ENCODE measurements at places on chromosomes 2 and 18.

- DNase-seq: no peak
Measured at GRCh38 chr18:32803568-32803967, 30.7 kb upstream of the KLHL14 start.

DNA sequence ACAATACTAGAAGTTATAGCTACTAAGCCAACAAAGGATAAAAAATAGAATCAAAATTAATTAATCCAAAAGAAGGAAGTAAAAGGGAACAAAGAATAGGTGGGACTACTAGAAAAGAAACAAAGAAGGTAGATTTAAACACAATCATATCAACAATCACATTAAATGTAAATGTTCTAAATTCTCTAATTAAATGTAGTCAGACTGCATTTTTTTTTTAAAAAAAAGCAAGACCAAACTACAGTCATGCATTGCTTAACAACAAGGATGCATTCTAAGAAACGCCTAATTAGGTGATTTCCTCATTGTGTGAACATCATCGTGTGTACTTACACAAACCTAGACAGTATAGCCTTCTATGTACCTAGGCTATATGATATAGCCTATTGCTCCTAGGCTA, 59.7 kb upstream of the ADAM23 start:
- no peak for DNase-seq

- no peak for DNase-seq
Measured at GRCh38 chr18:53241161-53241560, 901.2 kb downstream of the DCC start.

GRCh38 chr2:134689315-134689714, 29.5 kb downstream of the TMEM163 start:
- no peak for DNase-seq

GRCh38 chr2:221569871-221570270, 2.2 kb downstream of the EPHA4 start:
- no peak for DNase-seq

DNA sequence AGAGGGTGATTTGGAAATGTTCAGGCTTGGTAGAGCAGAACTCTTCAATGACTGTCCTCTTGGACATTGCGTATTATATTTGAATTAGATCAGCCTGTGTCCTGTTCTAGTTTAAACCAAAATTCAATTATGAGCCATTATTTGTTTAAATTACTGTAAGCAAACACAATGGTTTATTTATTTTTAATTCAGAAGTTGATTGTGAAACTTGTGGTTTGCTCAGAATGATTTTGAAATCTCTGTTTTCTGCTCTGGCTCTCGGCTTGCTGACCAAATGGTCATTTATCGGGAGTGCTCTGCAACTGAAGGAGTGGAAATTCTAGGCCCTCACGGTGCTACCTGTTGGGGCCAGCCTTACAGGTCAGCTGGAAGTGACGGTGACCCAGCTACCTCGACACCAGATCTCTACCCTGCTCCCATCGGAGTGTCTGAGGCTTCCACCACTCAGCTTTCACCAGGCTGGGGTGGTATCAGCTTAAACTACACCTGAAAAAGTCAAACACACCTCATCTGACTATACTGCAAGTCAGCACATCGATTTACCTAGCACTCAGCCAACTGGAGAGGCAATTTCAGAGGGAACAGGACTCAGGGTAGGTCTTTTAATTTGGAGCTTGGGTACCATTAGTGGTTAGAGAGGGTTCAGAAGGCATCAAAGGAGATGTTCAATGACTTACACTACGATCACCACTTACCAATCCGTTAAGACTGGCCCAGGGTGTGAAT, 36.8 kb upstream of the GPD2 start:
- DNase-seq: no peak

DNA sequence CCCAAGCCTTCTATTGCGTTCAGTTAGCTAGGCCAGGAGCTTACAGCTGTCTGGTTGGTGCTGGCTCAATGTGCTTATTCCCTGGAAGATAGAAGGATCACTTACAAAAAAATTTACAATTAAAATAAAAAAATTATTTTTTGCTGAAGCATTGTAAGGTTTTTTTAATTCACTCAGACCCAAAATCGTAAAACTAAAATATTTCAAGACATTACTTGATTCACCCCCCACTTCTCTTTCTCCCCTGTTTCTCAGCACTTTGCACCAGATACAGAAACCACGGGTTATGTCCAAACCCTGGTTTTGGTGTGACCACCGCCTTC, 911 bp upstream of the PTPRM start:
- DNase-seq: no peak

GRCh38 chr18:74556126-74556525, 21.8 kb downstream of the CNDP1 start:
- no peak for DNase-seq

DNA sequence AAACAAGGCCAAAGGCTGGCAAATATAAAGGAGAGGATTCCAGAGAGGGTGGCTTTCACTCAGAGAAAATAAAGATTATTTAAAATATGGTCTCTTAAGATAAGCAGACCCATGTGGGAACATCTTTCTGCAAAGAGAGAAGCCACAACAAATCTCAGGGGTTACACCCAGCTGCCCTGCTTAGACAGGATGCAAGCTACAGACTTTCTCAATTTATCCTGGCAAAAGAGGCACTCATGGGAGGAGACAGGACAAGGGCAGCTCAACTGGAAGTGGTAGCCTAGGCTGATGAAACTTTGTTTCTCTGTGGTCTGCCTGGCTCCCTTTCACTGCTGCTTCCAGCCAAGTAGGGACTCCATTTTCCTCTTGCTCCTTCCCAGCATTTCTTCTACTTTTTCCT, 25.9 kb upstream of the SULT1C4 start:
- DNase-seq: no peak

- no peak for DNase-seq
Measured at GRCh38 chr2:234343372-234343771, 153.5 kb downstream of the ARL4C start.

DNA sequence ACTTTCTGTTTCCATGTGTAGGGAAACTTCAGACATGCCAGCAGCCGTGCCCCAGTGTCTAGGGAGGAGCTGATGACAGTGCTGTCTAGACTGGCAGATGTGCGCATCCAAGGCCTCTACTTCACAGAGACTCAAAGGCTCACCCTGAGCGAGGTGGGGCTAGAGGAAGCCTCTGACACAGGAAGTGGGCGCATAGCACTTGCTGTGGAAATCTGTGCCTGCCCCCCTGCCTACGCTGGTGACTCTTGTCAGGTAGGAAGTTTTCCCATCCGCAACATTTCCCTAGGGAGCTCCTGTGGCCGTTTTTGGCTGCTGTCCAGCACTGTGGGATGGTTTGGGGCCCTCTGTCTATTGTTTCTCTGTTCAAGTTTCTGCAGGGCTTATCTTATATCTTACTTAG, 143.1 kb upstream of the TTC39C start:
- DNase-seq: peak; percentile 47

DNA sequence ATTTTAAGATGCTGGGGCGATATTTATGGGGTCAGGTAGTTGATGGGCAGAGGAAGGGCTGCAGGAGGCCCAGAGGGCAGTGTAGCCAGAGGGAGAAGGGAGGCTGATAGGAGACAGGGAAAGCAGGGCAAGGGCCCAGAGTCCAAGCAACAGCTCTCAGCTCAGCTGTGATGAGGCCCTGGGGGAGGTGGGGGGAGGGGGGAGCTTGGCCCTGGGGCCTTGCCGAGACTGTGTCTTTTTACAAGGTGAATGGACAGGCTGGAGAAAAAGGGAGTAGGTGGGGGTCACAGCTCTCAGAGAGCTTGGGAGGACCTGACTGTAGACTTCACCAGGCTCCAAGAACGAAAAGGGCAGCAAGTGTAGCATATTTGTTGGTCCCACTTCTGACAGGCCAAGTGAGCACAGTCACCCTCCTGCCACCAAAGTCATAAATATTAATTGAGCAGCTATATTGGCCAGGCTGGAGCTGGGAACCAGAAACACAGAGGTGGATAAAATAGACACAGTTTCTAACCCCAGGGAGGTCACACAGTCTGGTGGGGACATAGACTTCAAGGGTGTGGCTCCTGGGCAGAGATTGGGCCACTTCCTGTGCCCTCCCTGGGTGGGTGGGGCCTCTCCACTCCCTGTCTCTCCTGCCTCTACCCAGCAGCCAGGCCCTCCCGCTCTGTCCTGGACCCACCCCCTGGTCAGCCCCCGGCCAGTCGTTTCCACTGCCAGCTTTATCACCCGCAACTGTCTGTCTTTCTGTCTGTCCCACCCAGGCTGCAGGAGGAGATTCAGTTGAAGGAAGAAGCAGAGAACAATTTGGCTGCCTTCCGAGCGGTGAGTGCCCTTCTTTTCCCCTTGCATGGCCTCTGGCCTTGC, 1.4 kb downstream of the DES start:
- no peak for DNase-seq

DNA sequence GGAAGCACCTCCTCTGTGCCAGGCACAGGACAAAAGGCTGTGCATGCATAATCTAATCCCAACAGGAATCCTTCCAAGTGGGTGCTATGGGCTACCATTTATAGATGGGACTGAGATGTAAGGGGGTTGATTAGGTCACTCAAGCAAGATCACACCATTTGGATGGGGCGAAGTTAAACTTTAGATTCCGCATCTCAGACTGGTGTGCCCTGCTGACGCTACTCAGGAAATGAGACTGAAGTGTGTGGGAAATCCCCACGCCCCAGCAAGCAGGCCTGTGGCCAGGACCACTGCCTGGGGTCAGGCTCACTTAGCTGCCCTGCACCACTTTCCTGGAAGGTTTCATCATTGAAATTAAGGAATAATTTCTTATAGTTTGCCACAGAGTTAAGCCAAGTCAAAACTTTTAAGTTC, 70.5 kb upstream of the PPP1CB start:
- peak; percentile 47 for DNase-seq

DNA sequence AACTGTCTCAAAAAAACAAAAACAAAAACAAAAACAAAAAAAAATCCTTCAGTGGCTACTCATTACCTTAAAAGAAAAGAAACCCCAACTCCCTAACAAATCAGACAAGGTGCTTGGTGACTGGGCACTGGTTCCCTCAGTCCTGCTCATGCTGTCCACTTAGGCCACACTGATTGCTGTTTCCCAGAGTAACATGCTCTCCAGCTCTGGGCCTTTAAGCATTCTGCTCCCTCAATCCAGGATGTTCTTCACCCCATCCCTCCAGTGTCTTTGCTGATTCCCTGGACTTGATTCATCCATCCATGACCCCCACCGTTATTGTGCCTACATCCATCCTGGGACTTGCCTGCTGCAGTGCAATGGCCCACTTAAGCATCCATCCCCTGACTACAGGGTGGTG, 16.4 kb upstream of the XPO1 start:
- DNase-seq: no peak

- DNase-seq: no peak
Measured at GRCh38 chr2:239609162-239609561, 208.3 kb upstream of the HDAC4 start.

DNA sequence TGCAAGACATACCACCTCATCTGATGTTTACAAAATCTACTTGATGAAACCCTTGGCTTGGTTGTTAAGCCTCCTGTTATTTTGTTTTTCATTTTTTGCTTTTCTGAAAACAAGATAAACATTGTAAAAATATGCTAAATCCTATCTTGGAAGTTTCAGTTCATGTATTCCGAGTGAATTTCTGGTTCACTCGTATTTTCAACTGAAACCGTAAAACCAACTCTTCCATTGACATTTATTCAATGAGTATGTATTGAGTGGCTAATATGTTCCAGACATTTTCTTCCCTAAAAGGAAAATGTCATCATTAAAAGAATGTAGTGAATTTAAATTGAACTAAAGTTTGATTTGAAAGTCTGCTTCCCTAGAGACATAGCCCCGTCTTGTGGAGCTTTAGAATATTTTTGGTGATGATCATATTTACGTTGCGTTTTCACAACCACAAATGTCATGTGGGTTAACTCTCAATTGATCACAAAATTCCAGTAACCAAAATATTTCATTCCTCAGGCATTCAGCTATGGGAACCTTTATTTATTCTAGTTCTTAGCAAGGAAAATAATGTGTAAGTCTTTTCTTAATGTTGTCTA, 204.2 kb downstream of the MBD2 start:
- DNase-seq: no peak

GRCh38 chr18:13612196-13612997, 114.0 kb downstream of the FAM210A start:
- peak; percentile 54 for DNase-seq

DNA sequence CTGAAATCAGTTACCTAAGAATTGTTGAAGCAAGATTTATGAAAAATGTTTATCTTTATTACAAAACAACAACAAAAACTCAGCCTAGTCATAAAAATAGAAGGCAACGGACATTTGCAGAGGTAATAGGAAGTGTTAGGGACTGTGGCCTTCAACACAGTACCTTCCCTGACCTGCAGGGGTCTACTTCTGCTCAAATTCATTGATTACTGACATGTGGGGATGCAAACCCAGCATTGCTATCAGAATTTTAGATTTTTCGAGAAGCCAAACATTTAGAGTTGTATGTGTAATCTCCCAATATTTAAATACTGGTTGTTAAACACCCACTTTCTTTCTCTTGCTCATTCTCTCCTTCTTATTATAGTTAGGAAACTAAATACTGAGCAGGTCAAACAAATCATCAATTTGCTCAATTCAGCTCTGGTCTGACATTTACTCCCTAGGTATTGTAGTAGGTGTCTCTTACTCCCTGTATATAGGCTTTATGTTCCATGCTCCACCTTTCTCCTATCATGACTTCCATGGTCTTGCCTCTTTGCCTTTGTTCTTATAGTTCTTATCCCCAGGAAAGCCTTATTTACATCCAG, 198.5 kb downstream of the UBE2E3 start:
- DNase-seq: peak; percentile 11

DNA sequence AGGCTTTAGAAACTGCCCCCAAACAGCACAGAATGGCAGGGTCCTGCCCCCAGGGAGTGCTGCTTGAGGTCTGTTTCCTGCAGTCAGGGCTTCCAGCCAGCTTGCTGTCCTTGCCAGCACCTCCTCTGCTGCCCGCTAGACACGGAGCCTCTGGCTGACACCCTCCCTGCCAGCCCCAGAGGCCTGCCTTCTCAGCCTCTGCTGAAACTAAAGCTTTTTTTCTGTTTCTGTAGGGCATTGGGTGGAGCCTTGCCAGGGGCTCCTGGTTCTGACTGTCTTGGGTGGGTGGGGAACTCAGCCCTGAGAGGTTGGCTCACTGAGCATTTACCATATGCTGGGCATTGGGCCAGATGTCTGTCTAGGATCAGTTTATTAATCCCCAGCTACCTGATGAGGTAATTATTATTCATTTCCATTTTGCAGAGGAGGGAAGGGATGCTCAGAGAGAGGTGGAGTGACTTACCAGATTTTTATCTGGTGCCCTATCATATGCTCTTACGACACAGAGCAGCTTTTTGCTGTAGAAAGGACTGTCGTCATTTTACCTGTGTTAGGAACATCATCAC, 35.4 kb downstream of the INPP4A start:
- DNase-seq: no peak

DNA sequence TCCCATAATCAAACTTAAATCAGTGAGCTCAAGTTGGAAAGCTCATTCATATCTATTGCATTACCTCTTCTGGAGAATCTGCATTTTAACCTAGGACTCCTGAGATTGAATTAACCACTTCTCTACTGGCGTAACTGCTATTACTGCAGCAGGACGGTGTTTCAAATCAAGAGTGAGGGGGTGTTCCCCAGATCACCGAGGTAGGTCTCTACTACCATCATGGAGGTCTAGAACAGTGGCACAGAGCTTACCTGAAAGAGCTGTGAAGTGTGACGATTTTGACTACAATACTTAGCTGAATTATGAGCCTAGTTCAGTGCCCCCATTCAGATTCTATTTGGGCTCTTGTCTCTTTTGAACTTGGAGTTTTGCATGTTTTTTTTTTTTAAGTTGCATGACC, 119.5 kb downstream of the POLE4 start:
- no peak for DNase-seq
